ENCODE measurements at places on chromosomes 6 and 20.

DNA sequence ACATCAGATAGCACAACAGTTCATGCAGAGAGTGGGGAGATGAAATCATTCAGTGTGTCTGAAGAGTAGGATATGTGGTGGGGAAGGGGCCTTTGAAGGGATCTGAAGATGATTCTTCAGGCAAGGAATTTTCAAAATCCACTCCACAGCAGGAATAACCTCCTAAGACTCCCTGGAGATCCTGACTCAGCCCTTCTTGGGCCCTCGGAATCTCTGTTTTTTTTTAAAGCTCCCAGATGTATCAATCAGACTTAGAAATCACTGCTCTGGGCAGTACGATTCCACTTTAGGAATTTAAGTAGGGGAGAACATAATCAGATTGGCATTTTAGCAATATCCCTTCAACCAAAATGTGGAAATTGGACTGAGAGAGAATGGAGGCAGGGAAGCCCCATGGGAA lies 55.5 kb downstream of the RIOK1 start:
- peak; percentile 68 for DNase-seq

GRCh38 chr6:105066233-105066632 lies 109.3 kb downstream of the LIN28B start:
- no peak for DNase-seq

- peak; percentile 82 for DNase-seq
These were observed 37.4 kb downstream of the ATXN1 start for GRCh38 chr6:16723826-16724225.

GRCh38 chr6:137246164-137246563 lies 27.0 kb upstream of the IFNGR1 start:
- DNase-seq: no peak

DNA sequence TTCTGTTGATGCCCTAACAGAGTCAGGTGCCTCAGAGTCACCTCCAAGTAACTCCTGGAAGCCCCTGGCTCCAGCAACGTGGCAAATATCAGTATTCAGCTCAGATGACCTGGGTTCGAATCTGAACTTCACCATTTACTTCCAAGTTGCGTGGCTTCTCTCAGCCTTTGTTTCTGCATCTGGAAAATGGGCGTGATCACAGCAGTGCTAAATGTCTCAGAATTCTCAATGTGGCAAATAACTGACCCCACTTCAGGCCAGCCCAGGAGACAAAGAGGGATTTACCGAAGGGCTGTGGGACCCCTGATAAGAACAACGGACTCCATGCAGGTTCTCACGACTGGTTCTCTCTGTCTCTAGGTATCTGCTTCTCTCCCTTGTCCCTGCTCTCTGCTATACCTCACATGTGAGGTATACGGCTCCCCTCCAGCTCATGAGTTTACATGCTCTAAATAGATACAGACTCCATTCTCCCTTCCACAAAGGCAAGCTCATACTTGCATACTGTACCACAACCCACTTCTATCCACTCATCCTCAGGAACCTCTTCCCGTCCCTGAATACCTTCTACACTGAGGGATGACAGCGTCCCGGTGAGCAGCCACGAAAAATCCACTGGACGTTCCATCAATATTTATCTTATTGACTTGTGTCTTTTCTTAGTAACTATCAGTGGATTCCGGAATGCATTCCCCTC lies 84.1 kb downstream of the SNX5 start:
- DNase-seq: no peak

DNA sequence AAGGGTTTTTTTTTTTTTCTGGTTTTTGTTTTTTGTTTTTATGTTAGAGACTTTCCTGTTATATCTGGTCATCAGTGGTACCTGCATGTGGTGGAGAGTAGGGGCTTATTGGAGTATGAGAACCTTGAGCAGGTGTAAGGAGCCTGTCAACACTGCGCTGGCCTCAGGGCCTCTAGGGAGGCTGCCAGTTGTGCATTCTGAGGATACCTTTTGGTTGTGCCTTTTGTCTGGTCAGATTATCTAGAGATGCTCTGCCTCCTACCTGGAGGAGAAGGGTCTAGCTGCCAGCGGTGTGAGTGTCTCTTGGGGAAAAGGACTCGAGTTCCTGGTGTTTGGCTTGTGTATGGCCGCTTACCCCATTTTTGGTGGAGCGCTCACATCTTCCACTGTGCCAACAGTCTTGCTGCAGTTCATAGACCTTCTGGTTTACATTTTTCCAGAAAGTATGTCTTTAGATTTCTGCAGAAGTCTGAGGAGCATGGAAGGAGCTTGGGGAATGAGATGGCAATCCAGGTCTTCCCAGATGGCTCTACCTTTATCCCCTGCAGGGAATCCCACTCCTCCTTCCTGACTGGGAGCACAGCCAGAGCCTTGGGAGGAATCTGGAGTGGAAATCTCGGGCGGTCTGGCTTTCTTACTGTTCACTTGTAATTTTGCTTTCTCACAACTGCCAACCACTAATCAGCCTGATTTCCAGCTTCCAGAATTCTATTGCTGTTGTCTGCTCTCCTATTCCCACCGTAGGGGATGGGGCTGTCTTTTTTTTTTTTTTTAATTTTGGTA lies 49.9 kb downstream of the PTPN1 start:
- DNase-seq: no peak

GRCh38 chr6:74892091-74892490 lies 313.8 kb downstream of the COL12A1 start:
- no peak for DNase-seq

GRCh38 chr20:20188647-20189046 lies 136.3 kb downstream of the CFAP61 start:
- DNase-seq: no peak

DNA sequence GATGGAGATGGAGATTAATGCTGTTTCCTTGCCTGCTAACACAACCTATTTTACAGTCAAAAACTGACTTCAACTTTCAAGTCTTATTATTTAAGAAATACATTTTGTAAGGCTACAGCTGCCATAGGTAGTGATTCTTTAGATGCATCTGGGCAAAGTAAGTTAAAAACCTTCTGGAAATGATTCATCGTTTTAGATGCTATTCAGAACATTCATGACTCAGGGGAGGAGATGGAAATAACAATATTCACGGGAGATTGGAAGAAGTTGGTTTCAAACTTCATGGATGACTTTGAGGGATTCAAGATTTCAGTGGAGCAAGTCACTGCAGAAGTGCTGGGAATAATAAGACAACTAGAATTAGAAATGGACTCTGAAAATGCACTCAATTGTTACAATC lies 174.9 kb upstream of the GGTLC1 start:
- DNase-seq: no peak

DNA sequence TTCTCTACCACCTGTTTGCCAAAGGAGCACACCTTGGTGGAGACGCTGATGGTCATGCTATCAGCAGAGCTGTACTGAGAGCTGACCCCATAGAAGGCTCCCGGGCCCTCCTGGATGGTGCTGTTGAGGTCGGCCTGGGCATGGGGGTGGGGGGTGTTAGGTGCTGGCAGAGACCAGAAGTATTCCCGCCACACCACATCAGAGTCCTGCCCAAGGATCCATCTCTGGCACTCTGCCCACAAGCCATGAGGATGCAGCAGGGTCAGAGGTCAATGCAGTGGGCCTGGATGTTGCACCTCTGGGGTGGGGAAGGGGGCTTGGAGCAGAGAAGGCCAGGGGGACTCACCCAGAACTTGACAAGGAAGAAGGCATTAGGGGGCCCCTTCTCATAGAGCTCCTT lies 7.4 kb downstream of the RPL10A start:
- no peak for DNase-seq

DNA sequence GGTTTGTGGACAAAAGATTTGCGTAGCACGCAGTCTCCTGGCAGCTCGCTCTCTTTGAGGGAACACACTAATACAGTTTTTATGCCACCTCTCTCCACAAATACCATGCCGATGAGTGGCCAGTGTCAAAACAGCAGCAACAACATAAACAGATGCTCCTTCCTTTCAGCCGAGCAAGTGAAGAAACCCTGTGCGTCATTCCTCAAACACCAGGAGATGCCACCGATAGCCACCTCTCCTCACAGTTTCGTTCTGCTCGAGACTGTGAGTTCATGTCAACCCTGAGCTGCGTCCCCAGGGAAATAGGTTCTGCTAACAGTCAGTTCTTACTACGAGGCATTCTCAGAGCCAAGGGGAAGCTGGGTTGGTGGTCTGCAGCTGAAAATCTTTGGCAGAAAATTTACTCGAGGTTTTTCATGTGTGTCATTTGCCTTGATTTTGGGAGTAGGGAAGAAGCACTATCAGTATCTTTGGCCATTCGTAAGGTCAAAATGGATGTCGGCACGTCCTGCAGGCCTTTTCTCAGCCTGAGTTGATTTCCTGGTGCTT lies 59.9 kb downstream of the EYA2 start:
- peak; percentile 93 for DNase-seq

GRCh38 chr6:80921861-80922460 lies 815.5 kb downstream of the BCKDHB start:
- no peak for DNase-seq

DNA sequence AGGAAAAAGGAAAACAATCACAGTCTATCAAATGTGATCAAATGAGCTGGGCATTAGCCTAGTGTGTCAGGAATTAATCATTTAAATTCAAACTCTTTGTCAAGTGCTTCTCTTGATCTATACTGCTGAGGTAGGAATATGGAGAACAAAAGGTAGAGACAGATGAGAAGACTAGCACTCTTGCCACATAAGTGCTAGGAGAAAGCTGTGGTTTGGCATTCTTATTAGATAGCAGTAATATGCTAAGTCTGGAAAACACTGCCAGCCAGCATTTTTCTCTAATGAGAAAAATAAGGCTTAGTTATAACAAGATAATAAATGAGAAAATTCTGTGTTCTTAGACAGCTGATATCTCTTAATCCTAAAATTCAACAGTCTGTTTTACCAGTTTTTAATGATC lies 38.9 kb downstream of the ORC3 start:
- peak; percentile 19 for DNase-seq

DNA sequence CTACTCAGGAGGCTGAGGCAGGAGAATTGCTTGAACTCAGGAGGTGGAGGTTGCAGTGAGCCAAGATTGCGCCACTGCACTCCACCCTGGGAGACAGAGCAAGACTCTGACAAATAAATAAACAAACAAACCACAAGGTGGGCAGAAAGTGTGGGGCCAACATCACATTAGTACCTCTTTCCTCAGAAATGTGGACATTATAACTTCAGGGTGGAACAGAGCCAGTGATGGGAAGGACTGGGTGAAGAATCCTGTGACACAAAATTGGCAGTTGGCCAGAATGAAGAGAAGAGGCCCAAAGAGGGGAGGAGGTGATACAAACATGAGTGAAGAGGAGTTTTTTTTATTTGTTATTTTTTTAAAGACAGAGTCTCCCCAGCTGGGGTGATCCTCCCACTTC lies 50.6 kb downstream of the NUP153 start:
- peak; percentile 11 for DNase-seq

- peak; percentile 7 for DNase-seq
These were observed 12.5 kb downstream of the WDR27 start for GRCh38 chr6:169689287-169689686.

DNA sequence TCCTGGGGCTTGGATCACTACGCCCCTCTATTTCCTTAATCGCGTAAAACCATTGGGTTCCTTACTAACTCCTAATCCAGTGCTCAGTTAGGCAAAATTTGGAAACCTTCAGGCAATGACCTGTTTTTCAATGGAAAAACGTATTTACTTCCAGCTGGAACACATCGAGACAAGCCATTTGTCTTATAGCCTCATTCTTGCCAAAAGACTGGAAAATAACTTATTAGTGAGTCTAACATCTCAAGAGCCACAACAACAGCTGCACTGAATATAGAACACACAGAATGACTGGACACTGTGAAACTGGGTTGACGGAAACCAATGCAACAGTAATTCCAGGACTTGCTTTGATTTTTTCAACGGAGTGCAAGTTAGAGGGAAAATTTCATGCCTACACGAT lies 125.2 kb upstream of the MAP3K7 start:
- no peak for DNase-seq

GRCh38 chr20:35734374-35734773 lies 7.7 kb downstream of the RBM39 start:
- no peak for DNase-seq

DNA sequence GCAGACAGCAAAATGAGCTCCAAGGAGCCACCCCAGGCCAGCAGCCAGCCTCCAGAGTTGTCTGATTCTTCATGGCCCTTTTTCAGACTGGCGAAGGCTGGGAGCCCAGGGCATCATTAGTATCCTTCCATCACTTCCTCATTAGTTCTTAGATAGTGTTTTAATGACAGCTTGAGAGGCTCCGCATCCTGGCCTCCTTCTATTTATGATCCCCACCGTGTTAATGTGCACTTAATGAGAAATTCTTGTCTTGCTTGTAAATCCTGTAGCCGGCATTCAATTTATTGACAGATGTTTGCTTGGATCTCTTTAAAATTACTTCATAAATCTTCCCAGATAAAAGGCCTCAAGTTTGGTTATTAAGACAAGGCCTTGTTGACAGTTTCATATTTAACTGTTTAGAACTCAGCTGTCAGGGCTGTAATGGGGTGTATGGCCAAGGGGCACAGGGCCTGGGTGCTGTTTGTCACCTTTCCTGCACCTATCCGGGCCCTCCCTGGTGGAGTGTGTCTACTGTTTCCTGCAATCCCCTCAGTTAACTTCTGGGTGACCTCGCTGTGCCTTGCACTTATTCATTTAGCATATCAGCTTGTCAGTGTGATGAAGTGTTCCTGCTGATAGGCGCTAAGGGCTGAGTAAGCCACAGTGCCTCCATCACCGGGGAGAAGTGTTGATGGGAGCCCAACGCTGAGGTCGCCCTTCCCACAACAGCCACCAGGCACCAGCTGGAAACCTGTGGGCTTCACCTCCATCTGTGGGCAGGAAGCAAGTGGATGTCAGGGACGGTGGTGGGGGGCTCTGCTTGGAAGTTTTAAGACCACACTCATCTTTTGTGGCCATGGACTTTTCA lies 169.3 kb downstream of the TSHZ2 start:
- DNase-seq: no peak

DNA sequence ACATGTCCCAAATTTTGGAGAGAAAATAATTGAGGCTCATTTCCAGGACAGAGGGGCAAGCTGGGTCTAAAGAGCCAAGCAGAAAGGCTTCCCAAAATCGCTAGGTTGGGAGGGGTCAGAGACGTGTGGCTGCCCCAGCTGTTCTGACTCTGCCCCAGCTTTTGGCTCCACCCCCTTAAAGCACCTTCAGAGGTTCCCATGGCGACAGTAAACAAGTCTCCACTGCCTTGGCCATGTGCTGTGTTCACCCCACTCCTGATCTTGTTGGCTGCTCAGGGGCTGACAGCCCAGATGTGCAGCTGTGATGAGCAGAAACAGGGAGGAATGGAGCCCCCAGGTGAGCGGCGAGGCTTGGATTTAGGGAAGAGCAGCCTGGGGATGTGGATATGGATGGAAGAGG lies 72.8 kb upstream of the SPTLC3 start:
- no peak for DNase-seq

DNA sequence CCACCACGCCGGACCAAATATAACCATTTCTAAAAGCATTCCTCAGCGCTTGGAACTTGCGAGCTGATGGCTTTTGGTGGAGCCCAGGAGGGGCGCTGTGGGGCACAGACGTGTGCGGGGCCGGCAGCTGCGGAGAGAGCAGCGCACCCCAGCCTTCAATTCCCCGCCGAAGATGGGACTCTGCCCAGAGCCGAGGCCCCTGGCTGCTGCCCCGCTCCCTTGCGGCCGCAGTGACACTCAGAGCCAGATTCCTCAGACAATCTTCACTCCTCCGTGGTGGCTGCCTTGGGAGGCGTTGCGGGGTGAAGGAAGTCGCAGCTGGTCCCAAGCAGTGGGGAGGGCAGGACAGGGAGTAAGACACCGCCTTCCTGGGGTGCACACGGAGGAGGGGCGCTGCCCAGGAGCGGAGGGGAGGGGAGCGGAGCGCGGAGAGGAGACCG lies 87.7 kb downstream of the TMEM242 start:
- DNase-seq: peak; percentile 78

GRCh38 chr20:11352041-11352440 lies 565.7 kb upstream of the BTBD3 start:
- no peak for DNase-seq

- no peak for DNase-seq
These were observed 113.5 kb downstream of the EPB41L2 start for GRCh38 chr6:130949553-130949952.

- no peak for DNase-seq
These were observed 19.1 kb downstream of the GNAS start for GRCh38 chr20:58871533-58872102.

Data from AG08395 (cell line).